ENCODE measurements at places on chromosomes 13 and 19.

DNA sequence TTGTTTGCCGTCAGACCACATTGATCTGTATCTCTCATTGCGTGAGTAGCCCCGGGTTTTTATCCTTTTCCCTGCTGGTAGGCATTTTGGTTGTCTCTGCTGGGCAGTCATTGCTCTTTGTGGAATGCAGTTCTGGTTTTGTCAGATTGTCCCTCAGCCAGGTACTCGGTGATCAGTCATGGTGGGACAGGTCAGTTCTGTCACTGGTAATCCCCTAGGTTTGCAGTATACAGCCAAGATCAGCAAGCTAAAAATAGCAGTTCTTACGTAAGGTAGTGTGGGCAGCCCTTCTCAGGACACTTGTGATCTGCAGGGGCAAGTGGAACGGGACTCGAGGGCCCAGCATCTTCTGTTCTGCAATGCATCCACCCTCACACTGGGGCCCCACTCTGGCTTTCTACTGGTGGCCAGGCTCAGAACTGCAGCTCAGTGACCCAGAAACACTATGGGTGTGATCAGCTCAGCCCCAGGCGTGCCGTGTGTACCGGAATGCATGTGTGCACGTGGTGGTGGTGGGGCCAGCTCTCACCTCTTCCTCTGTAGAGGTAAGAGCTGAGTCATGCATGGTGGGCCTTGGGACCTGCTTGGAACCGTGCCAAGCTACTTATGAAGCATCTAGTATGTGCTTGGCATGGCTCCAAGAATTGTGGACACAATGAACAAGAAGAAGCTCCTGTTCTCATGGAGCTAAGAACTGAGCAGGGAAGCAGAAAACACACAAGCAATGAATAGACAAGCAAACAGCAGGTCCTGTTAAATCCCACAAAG, 6.3 kb downstream of the PLEKHF1 start:
- DNase-seq, result peak; percentile 98

GRCh38 chr19:3987619-3988371, 2.5 kb upstream of the EEF2 start:
- DNase-seq, result peak; percentile 94

DNA sequence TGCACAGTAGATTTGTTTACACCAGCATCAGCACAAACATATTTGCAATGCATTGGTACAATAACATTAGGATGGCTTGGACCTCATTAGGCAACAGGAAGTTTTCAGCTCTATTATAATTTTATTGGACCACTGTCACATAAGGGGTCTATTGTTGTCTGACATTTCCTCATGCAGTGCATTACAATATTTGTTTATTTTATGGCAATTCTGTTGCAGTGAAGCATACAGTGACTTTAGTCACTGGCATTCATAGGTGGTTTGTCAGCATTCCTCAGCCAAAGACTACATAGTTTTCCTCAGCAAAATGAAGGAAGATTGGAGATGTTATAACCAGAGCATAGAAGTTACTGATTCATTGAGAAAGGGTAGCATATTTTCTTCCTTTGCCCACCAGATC, 1732.9 kb downstream of the PCDH9 start:
- no peak for DNase-seq

DNA sequence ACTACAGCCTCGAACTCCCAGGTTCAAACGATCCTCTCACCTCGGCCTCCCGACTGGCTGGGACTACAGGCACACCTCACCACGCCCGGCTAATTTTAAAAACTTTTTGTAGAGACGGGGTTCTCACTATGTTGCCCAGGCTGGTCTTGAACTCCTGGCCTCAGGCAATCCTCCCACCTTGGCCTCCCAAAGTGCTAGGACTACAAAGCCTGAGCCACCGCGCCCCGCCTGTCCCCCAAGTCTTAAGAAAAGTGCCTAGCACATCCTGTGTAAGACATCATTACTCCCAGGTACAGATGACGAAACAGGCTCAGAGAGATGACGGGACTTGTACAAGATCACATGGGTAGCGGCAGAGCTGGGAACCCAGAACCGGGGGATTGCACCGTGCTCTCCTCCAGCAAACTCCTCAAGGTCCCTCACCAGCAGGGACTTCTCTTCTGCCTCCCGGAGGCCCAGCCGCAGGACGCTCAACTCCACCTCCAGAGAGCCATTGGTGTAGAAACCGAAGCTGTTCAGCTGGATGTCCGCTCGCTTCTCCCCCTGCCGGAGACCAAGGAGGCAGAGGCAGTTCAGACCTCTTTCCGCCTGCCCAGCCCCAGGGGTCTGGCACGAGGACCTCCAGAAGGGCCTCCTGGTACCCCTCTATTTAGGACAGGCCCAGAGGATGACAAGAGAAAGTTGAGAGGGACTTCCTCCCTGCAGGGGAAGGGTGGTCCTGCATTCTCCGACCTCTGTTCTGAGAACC, 1.0 kb downstream of the GPR108 start:
- DNase-seq, result peak; percentile 92

GRCh38 chr13:76992548-76993001, 694 bp downstream of the CLN5 start:
- DNase-seq, result peak; percentile 43

GRCh38 chr13:93283255-93283654, 56.6 kb downstream of the GPC6 start:
- no peak for DNase-seq

DNA sequence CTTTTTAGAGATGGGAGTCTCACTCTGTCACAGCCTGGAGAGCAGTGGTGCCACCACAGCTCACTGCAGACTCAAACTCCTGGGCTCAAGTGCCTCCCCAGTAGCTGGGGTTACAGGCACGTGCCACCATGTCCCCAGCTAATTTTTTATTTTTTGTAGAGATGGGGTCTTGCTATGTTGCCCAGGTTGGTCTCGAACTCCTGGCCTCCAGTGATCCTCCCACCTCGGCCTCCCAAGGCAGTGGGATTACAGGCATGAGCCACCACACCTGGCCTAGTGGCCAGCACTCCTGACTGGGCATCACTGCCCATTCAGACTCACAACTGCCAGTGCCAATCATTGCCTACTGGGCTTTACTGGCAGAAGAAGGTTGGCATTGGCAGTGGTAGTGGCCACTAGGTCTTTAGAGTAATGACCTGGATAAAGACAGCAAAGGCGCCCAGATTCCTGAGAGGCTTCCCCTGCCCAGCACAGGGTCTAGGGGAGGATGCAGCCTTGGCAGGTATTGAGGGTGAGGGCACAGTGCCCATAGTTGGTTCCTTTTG, 26.8 kb upstream of the SLC7A10 start:
- DNase-seq, result no peak

GRCh38 chr13:103276775-103277498, 210.7 kb upstream of the SLC10A2 start:
- DNase-seq, result peak; percentile 55

DNA sequence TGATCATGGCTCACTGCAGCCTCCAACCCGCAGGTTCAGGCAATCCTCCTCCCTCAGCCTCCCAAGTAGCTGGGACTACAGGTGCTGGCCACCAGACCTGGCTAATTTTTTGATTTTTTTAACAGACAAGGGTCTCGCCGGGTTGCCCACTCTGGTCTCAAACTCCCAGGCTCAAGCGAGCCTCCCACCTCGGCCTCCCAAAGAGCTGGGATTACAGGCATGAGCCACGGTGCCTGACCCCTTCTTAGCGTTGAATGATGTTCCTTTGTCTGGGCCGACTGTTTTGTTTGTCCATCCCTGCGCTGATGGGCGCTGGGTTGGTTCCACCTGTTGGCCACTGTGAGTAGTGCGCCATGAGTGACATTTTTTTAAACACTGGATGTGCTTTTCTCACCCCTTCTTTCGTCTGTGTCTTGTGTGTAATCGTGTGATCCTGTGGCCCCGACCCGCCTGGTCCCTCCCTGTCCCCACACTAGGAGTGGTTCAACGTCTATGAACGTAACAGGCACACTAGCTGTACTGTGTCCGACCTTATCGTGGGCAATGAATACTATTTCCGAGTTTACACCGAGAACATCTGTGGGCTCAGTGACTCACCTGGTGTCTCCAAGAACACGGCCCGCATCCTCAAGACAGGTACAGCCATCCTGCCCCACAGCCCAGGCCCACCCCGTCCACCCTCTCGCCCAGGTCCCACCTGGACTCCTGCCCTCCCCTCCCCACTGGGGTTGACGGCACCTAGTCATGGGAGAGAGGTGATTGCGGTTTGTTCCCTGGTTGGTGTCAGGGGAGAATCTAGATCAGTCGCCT, 15.0 kb upstream of the EMC10 start:
- peak; percentile 89 for DNase-seq

GRCh38 chr13:24129914-24130774, 30.4 kb upstream of the SPATA13 start:
- DNase-seq, result peak; percentile 10

DNA sequence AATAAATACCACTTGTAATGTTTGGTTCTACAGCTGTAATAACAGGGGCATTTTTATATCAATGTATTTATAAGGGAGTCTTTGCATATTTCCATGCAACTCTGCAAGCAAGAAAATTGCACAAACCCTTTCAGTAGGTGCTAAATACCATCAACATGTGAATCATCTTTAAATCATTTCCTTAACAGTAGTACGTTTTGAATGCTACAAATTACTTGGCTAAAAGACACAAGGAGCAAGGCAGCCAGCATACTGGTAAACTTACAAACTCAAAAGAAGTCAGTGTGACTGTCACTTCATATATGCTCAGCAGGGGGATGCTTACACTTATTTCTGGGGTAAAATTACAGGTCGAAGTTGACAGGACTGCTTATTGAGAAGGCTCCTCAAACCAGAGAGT, 402.4 kb downstream of the EFNB2 start:
- no peak for DNase-seq

- no peak for DNase-seq
These were observed 263.9 kb downstream of the MZT1 start for GRCh38 chr13:72463561-72463960.

DNA sequence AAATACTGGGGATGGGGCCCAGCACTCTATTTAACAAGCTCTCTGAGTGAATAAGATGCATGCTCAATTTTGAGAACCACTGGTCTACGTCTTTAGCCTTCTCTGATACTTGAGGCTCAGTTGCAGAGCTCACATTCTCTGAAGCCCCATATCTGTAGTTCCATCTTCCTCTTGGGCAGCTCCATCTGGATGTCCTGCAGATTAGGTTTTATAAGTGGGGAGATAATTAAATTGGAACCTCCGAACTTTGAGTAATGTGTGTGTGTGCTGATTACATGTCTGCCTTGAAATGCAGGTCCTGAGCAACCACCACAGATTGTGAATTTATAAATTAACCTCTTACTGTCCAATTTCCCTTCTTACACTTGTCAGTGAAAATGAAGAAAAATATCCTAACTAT, 7.2 kb upstream of the RASL11A start:
- DNase-seq, result no peak

DNA sequence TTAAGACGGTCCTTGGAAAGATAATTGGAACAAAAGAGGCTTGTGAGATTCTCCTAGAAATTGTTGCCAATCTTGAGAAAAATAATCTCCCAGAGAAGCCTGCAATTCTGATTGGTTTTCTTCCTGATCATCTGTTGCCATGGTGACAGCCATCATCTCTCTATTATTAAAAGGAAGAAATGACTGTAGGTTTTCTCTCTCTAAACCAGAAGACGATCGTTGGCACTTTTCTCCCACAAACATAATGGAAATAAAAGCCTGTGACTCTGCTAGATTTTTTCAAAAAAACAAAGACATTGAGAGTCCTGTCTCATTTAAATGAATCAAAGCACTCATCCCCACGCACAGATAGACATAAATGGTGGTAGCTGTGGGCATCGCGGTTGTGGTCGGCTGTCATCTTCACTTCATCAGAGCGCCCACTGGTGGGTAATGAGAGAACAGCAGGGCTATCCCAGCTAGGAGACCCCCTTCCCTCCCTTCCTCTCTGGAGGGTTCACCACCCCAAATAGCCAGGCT, 21.7 kb upstream of the CALM3 start:
- DNase-seq, result peak; percentile 23

GRCh38 chr13:43251961-43252360, 228.6 kb downstream of the DNAJC15 start:
- no peak for DNase-seq

- peak; percentile 72 for DNase-seq
These were observed 1.9 kb downstream of the MRPS12 start for GRCh38 chr19:38932425-38933179.

DNA sequence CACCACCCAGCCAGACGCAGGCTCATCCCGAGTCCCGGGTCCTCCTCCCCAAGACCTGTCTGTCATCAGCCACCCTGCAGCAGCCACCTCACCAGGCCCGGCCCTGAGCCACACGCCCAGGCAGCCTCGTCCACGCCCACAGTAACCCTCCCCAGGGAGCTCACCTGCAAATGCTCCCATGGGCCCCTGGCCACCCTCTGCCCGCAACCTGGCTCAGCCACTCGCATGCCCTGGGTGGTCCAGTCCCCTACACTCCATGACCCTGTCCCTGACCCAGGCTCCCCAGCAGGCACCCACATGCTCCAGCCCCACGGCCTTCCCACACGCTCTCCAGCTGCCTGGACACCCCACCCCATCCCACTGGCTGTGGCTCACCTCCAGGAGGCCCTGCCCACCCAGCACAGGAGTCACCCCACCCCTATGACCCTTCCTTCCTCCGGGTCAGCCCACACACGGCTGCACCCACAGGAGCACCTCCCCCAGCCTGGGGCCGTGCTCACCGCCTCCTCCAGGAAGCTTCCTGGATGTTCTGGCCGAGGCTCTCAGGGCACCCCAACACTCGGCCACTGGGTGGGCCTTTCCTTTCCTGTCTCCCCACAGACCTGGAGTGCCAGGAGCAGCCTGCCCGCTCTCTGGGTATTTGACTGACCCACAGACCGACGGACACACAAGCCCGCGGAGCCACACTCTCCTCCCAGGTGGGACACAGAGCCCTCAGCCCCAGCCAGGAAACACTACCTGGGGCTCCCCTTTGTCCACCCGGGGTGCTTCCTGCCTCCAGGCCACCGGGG, 3.6 kb downstream of the TMEM259 start:
- peak; percentile 46 for DNase-seq

- no peak for DNase-seq
These were observed 80.4 kb upstream of the TEX29 start for GRCh38 chr13:111239764-111240670.

- DNase-seq, result no peak
These were observed 53.6 kb downstream of the NWD1 start for GRCh38 chr19:16773259-16773658.
